Activated CD8-positive, alpha-beta memory T cell treated with anti-CD3 and anti-CD28 coated beads, Interleukin-2, amount 50 U/mL, for 4 hours (primary cell): ENCODE measurements at places on chromosomes 4 and X.

GRCh38 chr4:172953896-172954568 lies 214.6 kb upstream of the GALNT7 start:
- no peak for DNase-seq

GRCh38 chrX:43386875-43387274 lies 269.2 kb upstream of the MAOA start:
- DNase-seq: no peak

- DNase-seq: no peak
Measured at GRCh38 chrX:130944230-130944629, 41.2 kb upstream of the ENOX2 start.

DNA sequence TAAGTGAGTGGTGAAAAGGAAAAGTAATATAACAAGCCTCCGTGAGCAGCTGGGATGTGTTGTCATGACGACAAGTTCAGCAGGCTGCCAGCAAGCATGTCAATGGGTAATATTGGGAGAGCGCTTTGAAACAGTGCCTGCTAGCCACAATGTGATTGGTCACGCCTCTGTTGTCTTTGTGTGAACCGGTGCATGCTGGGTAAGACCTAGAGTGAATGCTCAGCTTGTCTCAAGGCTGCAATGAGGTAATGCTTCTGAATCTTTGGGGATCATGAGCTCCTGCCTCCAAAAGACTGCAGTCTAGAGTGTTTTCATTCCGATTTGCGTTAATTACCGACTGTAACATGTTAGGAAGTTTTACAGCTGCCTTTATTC lies 54.9 kb downstream of the STOX2 start:
- DNase-seq: no peak

- no peak for DNase-seq
Measured at GRCh38 chr4:183392377-183392776, 52.1 kb upstream of the CDKN2AIP start.

DNA sequence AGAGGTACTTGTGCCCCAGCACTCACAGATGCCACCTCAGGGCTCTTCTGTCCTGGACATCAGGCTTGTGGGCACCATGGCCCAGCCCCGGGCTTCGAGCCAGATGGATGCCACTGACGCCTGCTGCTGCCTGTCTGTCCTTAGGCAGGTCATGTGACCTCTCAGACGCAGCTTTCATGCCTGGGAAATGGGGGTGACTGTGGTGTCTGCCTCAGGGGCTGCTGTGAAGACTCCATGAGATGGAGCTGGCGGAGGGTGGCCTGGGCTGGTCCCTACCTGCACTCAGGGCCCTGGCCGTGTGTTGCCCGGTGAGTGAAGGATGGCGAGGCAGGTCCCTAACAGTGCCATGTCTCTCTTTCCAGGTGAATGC lies 6.5 kb downstream of the CPZ start:
- no peak for DNase-seq

- DNase-seq: no peak
Measured at GRCh38 chr4:151418856-151419255, 9.9 kb downstream of the FHIP1A start.
